GM23248 (cell line): ENCODE measurements at places on chromosomes 12 and 14. TPM values are rescaled to one million over a fixed set of nuclear protein-coding genes. Genes with fewer than 3 reads are reported as not detected.

GRCh38 chr12:51925346-51926063 lies 18.2 kb downstream of the ACVRL1 start:
- no peaks in the 10 kb centered on the region for H3K27me3 ChIP-seq
- H3K4me3 ChIP-seq: no peak overlapping the region
- no peak for DNase-seq
- H3K4me1 ChIP-seq: peaks cover 16% of the 10 kb centered on the region
- no peak overlapping the region for H3K27ac ChIP-seq

GRCh38 chr12:25102402-25102801 lies 92.6 kb downstream of the DNAI7 start:
- H3K4me1 ChIP-seq: no peaks in the 10 kb centered on the region
- H3K27ac ChIP-seq: no peak overlapping the region
- DNase-seq: no peak
- H3K27me3 ChIP-seq: peaks cover 24% of the 10 kb centered on the region
- no peak overlapping the region for H3K4me3 ChIP-seq

GRCh38 chr14:67269298-67270060 lies 28.2 kb downstream of the PALS1 start:
- H3K36me3 ChIP-seq: no peaks in the 10 kb centered on the region
- H3K27me3 ChIP-seq: no peaks in the 10 kb centered on the region
- peak; percentile 88 for DNase-seq

GRCh38 chr12:125552295-125552694 lies 487.1 kb downstream of the AACS start:
- no peak overlapping the region for H3K27ac ChIP-seq
- H3K27me3 ChIP-seq: no peaks in the 10 kb centered on the region
- no peaks in the 10 kb centered on the region for H3K4me1 ChIP-seq
- no peak overlapping the region for H3K4me3 ChIP-seq

DNA sequence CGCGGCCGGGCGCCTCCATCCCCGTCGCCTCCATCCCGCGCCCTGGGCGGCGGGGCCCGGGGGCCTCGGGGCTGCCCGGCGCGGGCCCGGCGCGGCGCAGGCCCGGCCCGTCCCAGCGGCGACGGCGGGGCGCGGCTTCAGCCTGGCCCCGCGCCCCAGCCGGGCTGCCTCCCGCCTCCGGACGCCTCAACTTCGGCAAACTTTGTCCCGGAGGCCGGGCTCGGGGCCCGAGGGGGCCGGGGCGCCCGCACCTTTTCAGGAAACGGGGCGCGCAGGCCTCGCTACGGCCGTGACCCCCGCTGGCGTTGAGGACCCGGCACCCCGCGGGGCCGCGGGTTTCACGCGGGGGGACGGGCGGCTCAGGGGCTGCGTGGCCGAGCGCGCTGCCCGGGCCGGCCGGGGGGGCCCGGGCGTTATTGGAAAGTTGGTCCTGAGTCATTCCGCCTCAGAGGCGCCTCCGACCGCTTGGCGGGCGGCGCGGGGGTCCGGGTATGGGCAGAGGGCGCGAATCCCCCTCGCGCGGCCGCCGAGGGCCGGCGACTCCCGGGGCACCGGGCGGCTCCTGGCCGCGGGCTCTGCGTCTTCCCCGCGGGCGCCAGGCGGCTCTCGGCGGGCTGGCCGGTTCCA lies 575 bp downstream of the TRAF3 start:
- H3K27me3 ChIP-seq: no peaks in the 10 kb centered on the region
- no peaks in the 10 kb centered on the region for H3K36me3 ChIP-seq
- H3K4me3 ChIP-seq: peak overlapping the region; percentile 78
- peaks cover 18% of the 10 kb centered on the region for H3K4me1 ChIP-seq

DNA sequence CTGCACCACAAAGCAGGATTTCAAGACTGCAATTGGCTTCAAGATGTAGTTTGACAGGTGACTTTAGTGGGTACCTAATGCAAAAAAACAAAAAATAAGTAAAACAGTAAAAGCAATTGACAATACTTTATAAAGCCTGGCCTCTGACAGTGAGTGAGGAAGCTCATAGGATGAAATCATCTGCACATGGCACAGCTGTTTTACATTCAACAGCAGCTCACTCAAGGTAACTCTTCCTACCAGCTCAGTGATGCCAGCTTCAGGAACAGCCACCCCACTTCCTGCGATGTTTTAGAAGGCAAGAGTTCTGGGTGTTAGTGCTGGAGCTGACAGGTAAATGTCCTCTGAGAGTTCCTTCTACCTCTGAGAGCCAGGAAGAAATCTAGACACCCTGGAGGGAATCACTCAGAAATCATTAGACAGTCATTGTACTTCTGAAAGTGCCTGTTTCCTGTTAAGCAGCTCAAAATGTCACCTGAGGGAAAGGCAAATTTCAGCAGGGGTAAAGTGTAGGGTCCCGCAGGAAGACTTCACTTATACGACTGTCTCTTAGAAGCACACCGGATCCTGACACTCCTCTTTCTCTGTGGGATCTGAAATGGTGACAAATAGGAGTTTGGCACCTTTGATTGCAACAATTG lies 99.9 kb downstream of the FOXN3 start:
- H3K27ac ChIP-seq: no peak overlapping the region
- no peaks in the 10 kb centered on the region for H3K36me3 ChIP-seq
- no peak overlapping the region for H3K4me3 ChIP-seq
- no peaks in the 10 kb centered on the region for H3K27me3 ChIP-seq
- no peaks in the 10 kb centered on the region for H3K4me1 ChIP-seq

DNA sequence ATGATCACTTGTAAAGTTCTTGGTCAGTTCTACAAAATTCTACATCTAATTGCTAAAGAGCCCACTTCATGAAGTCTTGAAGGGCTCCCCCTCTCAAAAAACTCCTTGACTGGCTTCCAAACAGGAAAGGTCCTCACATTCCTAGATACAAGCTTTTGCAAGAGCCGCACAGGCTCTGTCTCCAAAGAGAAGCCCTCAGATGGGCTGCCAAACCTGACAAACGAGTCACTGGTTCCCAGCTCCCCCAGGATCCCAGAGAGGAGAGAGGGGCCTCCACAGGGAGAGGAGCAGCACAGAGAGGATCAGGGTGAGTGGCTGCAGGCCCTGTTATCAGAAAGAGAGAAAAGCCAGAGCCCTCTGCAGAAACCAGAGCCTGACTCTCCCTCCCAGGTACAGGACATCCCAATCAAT lies 5.8 kb downstream of the NID2 start:
- no peaks in the 10 kb centered on the region for H3K27me3 ChIP-seq
- DNase-seq: peak; percentile 55
- H3K4me1 ChIP-seq: peaks cover 29% of the 10 kb centered on the region
- H3K36me3 ChIP-seq: no peaks in the 10 kb centered on the region
- H3K27ac ChIP-seq: no peak overlapping the region

GRCh38 chr12:111161898-111162297 lies 207.0 kb downstream of the PHETA1 start:
- peaks cover 19% of the 10 kb centered on the region; the same call in 1 of the 2 replicates for H3K27me3 ChIP-seq
- H3K27ac ChIP-seq: no peak overlapping the region
- no peak overlapping the region for H3K4me3 ChIP-seq
- no peak for DNase-seq
- no peaks in the 10 kb centered on the region for H3K36me3 ChIP-seq

GRCh38 chr12:3155702-3156370 lies 78.7 kb downstream of the TSPAN9 start:
- no peak overlapping the region for H3K27ac ChIP-seq
- peaks cover 31% of the 10 kb centered on the region for H3K4me1 ChIP-seq
- no peak for DNase-seq
- H3K27me3 ChIP-seq: no peaks in the 10 kb centered on the region

DNA sequence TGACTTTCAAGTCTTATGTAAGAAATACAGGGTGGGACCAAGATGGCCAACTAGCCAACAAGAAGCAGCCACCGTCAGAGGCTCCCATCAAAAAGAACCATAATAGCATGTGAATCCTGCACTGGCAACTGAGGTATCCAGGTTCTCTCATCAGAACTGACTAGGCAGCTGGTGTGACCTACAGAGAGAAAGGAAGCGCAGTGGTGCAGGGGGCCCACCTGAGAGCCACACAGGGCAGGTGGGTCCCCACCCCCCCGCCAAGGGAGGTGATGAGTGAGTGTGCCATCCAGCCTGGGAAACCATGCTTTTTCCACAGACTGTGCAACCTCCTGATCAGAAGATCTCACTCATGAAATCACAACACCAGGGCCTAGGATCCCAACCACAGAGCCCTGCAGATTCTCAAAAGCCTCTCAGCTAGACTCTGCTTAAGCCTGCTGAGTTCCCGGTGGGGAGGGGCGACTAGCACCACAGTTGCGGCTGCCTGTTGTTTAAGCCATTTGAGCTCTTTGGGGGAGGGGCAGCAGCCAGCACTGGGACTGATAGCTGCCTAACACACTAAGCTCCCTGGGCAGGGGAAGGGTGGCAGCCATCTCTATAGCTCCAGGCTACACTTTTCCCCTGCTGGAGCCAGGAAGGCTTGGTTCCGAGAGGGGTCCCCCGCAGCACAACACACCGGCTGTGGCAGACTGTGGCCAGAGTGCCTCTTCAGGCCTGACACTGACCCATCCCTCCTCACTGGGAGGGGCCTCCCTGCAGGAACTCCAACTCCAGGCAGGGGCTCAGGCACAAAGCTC lies 75.3 kb downstream of the GARIN6 start:
- no peak overlapping the region for H3K4me3 ChIP-seq
- no peaks in the 10 kb centered on the region for H3K27me3 ChIP-seq
- no peak for DNase-seq

GRCh38 chr12:58919231-58920101 lies 838 bp downstream of the LRIG3 start:
- H3K36me3 ChIP-seq: no peaks in the 10 kb centered on the region
- H3K4me1 ChIP-seq: peaks cover 34% of the 10 kb centered on the region
- peak overlapping the region; percentile 81 for H3K27ac ChIP-seq
- no peaks in the 10 kb centered on the region for H3K27me3 ChIP-seq
- DNase-seq: peak; percentile 70

GRCh38 chr14:77157740-77158139 lies 16.1 kb upstream of the ZDHHC22 start:
- H3K36me3 ChIP-seq: no peaks in the 10 kb centered on the region
- no peak overlapping the region for H3K4me3 ChIP-seq
- no peaks in the 10 kb centered on the region for H3K4me1 ChIP-seq
- no peak overlapping the region for H3K27ac ChIP-seq
- no peak for DNase-seq
- peaks cover 13% of the 10 kb centered on the region for H3K27me3 ChIP-seq

DNA sequence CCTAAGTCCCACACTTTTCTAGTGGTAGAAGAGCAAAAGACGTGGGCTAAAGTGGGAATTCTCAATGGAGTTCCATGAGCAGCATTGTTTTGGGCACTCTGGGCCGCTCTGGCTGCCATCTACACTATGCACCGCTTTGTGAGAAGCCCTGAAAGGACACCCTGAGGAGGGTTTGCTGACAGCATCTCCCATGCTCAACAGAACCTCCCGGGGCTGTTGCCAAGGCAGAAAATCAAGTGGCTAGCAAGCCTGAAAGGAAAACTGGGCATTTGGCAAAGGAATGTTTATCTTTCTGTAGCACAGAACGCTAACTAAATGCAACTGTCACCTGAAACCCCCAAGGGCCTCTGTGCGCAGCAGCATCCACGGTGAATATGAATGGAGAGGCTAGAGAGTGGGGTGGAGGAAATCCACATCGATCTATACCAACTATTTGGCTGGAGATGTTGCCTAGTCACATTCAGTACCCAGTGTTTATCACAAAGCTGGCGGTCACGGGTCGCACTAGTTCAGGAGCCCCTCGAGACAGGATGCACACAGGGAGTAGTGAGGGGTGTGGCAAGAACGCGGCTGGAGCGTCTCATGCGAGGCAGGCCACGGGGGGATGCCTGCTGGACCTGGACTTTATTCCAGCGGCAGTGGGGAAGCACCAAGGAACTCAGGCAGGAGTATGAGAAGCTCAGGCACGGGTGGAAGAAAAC lies 14.2 kb downstream of the APPL2 start:
- H3K27me3 ChIP-seq: no peaks in the 10 kb centered on the region
- H3K4me3 ChIP-seq: no peak overlapping the region
- H3K36me3 ChIP-seq: peaks cover 51% of the 10 kb centered on the region
- peaks cover 76% of the 10 kb centered on the region for H3K4me1 ChIP-seq

GRCh38 chr12:81086342-81086741 lies 8.5 kb downstream of the ACSS3 start:
- DNase-seq: no peak
- H3K27me3 ChIP-seq: no peaks in the 10 kb centered on the region
- no peak overlapping the region for H3K27ac ChIP-seq
- no peaks in the 10 kb centered on the region for H3K36me3 ChIP-seq

DNA sequence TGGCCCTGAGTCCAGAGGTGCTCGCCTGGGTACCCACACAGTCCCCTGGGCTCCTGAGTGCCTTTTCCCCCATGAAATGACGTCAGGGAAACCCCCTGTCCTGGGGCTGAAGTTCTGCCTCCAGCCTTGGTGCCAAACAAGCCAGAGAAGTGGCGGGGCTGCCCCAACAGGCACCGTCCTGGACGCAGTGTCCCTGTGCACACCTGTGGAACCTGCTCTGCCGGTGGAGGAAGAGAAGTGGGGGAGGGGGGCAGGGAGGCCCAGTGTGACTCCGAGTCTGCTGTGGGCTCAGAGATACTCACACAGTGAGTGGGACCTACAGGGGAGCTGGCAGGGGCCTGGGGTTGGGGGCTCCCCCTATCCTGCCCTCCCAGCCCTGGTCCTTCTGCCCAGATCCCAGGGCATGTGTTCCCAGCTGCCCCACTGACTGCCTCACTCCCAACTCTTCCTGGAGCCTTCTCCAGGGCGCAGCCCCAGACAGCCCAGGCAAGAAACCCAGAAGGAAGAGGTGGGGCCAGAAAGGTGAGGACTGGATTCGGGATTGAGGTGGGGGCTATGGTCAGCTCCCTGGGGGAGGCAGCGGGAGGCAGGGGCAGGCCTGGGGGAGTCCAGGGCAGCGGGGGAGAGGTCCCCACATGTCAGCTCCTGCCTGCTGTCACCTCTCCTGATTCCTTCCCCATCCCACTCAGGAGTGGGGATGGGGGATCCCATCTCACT lies 24.7 kb downstream of the CCDC85C start:
- no peak overlapping the region for H3K4me3 ChIP-seq
- H3K36me3 ChIP-seq: no peaks in the 10 kb centered on the region

GRCh38 chr14:29895591-29896083 lies 32.0 kb downstream of the PRKD1 start:
- H3K4me1 ChIP-seq: no peaks in the 10 kb centered on the region
- DNase-seq: no peak
- no peaks in the 10 kb centered on the region for H3K27me3 ChIP-seq
- H3K36me3 ChIP-seq: no peaks in the 10 kb centered on the region
- no peak overlapping the region for H3K4me3 ChIP-seq

DNA sequence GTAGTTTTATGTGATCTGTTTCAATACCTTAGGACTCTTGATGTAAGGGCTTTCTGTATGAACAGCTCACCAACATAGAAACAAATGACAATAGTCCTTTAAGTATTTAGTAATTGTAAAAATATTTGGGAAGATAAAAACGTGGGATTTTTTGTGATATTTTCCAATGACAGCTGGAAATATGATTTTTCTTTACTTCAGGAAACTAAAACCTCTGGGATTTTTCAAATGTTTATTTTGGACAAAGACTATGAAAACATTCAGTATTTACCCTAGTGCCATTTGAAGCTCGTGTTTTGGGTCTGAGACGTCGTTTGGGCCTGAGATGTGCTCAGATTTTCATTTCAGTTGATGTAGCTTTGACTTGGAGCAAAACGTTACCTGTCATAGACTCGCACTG lies 240.0 kb downstream of the BMP4 start:
- DNase-seq: no peak
- H3K4me1 ChIP-seq: no peaks in the 10 kb centered on the region; the same call in 1 of the 2 replicates
- 0 out of 2 replicates have a peak, but pooled peaks cover 3% of the 10 kb centered on the region for H3K27me3 ChIP-seq
- H3K36me3 ChIP-seq: no peaks in the 10 kb centered on the region
- no peak overlapping the region for H3K4me3 ChIP-seq

Gene SYT1
- total RNA-seq: 2.4 and 3.0 TPM in 2 replicates

Gene CCDC175
- total RNA-seq: not detected in 2 replicates
